Kidney tubule cell (primary cell): ENCODE measurements at places on chromosomes 2 and 18.
A peak's percentile ranks its signal among the peaks of the same experiment; 100 is the strongest.

GRCh38 chr2:144374163-144374661, 145.7 kb downstream of the ZEB2 start:
- peak; percentile 58 for DNase-seq

GRCh38 chr18:22034276-22034675, 135.1 kb upstream of the GATA6 start:
- no peak for DNase-seq

DNA sequence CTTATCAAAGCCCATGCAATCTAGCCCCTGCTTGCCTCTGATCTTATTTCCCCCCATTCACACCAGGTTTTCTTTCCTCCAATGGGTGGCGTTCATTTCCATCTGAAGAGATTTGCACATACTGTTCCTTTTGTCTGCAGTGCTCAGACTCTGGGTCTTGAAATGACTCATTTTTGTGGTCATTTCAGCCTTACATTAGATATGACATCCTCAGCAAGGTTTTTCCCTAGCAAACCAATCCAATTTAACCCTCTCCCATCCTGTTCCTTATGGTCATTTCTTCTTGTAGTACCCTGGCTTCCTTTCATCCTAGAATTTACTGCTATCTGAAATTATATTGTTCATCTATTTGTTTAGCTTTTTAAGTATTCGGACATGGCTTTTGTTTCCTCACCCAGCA, 42.5 kb upstream of the SCN1A start:
- peak; percentile 38 for DNase-seq

DNA sequence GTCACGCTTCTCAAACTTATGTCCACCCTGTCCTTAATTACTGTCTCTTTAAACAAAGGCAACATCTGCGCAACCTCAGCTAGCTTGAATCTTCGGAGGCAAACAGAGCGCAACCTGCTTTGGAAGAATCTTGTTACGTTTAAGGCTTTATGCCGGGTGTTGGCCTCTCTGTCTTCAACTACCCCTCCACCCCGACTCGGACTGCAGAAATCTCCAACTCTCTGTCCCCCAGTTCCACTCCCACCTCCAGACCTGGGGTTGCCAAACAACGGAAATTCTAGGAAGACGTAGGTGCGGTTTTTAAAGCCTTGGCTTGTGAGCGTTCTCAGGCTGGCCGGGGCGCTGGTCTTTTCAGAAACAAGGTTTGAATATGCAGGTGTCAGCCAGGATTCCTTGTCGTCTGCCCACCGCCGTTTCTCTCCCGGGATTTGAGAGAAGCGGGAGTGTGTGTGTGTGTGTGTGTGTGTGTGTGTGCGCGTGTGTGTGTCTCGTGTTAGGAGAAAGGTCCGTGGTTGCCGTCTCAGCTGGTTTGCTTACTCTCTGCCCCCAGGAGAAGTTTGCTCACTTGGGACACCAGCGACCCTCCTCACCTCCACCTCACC, 1.1 kb upstream of the ONECUT2 start:
- peak; percentile 11 for DNase-seq

DNA sequence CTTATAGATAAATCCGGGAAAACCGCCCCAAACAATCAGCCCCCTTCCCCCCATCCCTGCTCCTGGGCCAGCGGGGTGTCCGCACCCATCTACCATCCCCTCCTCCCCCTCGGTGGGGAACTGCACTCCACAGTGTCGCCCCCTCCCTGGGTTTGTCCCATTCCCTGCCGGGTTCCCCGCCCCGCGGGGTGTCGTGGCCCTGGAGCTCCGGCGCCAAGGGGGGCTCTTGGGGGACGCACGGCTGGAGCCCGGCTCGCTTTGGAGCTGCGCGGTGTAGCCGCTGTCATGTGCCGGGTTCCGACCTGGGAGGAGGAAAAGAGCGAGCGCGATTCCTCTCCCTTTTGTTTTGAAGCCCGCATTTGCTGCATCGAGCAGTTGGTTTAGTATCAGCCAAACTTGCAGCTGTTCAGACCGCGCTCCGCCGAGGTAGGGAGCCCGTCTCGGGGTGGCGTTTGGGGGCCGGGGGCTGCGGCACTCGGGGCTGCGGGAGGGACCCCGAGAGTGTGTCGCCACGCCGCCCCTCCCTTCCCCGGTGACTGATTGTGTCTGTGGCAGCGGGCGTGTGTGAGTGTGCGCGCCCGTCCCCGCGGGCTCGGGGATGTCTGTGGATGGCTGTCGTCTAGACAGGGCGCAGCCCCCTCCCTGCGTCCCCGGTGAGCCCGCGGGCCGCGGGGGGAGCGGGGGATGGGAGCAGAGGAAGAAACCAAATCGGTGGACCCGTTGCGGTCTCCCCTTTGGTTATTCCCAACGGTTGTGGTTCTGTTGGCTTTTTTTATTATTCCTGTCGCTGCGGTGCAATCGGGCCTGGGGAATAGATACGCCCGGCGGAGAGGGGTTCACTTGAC, 797 bp downstream of the CTIF start:
- DNase-seq: peak; percentile 50

DNA sequence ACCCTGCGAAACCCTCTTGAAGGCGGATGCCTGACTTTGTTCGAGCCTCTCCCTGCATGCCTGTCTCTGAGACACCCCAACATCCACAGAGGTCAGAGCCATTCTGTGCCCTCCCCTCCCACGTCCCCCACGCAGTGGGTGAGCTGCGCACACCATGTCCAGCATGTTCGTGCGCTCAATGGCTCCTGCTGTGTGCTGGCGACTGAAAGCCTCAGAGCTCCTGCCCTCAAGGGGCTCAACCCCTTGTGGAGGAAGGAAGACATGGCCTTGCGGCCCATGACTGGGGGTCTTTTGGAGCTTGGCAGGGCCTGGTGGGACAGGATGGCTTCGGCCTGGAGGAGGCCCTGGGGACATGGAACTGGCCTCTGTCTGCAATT, 45.7 kb downstream of the ANKMY1 start:
- DNase-seq: no peak

GRCh38 chr2:222861411-222862105, 722 bp downstream of the ACSL3 start:
- peak; percentile 36 for DNase-seq

DNA sequence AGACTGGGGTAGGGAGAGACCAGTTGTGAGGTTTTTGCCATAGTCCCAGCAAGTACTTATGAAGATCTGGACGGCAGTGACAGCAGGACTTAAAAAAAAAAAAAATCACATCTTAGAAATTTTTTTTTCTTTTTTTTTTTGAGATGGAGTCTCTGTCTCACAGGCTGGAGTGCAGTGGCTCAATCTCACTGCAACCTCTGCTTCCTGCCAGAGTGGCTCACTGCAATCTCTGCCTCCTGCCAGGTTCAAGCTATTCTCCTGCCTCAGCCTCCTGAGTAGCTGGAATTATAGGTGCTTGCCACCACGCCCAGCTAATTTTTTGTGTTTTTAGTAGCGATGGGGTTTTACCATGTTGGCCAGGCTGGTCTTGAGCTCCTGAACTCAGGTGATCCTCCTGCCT, 22.4 kb upstream of the STAT4 start:
- DNase-seq: no peak

DNA sequence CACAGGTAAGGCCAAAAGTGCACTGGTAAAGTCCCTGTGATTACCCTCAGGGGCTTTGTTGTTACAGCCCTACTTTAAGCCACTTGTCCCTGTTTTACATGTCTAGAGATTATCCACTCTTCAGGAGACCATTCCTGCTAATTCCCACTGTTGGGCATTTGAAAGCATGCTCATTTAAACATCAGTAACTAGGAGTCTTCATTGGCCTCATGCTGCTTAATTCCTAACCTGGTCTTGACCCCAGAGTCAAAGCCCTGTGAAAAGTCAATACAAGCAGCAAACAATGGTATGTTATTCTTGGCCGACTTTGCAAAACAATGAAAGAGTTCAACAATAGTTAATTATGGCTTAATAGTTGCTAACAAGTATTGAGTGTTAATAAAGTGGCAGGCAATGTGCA, 23.2 kb downstream of the AFF3 start:
- DNase-seq: no peak

- no peak for DNase-seq
Observed at GRCh38 chr2:191411472-191411871, 166.3 kb downstream of the MYO1B start.

DNA sequence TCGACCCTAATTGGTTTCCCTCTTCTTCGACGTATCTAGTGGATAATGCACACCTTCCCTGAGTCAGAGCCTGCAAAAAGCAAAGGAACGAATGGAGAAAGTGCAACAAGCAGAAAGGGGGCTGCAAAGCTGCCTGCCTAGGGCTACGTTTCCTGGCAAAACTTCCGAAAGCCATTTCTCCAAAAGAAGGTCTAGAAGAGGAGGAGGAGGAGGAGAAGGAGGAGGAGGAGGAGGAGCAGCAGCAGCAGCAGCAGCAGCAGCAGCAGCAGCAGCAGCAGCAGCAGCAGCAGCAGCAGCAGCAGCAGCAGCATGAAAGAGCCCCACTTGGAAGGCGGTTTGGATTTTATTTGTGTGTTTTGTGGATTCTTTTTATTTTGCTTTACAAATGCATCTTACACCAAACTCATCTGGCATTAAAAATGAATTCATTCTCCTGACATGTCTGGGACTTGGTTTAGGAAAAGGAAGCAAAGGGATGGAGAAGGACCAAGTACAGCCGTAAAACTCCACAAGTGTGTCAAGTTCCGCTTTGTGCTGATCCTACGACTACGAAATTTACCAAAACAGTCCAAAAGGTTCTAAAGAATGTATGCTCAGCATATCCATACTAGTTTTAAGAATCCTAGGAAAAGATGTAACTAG, 2.0 kb downstream of the TCF4 start:
- DNase-seq: no peak

- DNase-seq: no peak
Observed at GRCh38 chr2:57886161-57886786, 160.3 kb upstream of the VRK2 start.

GRCh38 chr2:179443180-179443579, 178.5 kb upstream of the SESTD1 start:
- DNase-seq: no peak

GRCh38 chr2:12046641-12047040, 300.2 kb downstream of the LPIN1 start:
- DNase-seq: peak; percentile 21

DNA sequence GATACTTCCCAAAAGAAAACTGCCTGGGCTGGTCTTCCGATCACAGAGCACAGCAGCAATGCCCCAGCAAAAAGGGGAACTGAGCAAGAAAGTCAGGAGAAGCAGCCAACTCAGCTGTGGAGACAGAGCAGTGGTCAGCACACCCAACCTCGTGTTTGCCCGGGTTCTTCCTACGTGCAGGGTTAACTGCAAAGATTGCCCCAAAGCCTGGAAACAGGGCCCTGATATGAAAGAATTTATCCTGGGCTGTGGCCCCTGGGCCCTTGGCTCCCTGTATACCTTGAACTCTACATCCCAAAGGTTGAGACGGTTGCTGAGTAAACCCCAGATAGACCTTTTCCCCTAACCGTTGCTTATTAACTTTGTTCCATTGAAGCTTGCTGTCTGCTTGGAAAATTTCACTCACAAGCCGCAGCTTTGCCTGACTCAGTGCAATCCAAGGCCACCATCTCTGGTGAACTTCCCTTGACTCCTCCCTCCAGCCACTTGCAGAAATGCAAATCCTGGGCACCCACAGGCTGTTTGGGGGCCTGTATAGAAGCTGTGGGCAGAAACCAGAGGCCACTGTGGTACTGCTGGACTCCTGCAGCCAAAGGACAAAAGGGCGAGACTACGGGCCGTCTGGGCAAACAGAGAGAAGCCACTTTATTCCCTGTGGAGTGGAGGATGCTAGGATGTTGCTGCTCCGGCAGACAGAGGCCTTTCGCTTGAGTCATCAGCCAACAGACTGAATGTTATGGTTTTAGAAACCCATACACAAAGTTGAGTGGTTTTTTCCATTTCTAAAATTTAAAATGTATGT, 18.2 kb downstream of the NRP2 start:
- DNase-seq: peak; percentile 95

- peak; percentile 65 for DNase-seq
Observed at GRCh38 chr2:174778085-174778981, 14.1 kb upstream of the CHRNA1 start.

GRCh38 chr18:25517881-25518715, 166.1 kb upstream of the ZNF521 start:
- DNase-seq: no peak

DNA sequence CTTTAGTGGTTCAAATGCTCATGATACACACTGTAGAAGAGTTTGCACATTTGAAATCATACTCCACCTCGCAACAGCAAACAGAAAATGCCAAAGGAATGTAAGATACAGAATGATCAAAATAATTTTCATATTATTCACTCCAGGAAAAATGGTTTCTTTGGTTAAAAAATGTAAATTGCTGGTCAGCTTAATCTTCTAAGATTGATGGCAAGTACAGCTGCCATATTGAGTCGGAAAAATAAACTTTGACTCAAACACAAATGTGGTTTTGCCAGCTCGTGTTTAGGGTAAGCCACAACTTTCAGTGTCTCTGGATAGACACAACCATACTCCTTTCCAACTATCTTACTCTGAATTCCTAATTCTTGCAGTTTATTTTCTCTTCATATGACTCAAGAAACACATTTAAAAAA, 154.9 kb upstream of the SMIM21 start:
- DNase-seq: no peak

DNA sequence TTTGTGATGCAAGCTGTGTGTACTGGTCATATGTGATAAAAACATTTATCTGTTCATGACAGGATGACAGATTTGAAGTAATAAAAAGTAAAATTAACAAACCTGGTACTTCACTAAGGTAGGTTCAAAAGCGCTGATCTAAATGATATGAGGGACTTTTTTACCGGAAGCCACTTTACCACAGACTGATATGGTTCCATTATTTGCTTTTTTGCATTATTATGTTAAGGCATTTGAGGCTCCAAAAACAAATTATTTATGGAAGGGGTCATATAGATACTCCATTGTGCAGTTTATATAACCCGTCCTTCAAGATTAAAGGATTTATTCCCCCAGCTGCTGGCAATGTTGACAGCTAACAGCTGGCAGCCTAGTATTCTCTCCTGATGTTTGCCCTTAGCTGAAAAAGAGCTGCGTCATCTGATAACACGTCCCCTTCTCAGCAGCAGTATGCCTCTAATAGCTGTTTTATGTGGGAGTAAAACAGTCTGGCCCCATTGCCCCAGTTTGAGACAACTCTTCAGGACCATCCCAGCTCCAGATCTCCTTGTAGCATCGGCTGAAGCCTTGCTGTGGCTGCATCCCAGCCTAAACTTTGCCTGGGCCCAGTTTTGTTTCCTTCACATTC, 84.8 kb upstream of the XIRP2 start:
- DNase-seq: no peak

GRCh38 chr2:234257859-234258561, 207.5 kb downstream of the SPP2 start:
- peak; percentile 99 for DNase-seq

DNA sequence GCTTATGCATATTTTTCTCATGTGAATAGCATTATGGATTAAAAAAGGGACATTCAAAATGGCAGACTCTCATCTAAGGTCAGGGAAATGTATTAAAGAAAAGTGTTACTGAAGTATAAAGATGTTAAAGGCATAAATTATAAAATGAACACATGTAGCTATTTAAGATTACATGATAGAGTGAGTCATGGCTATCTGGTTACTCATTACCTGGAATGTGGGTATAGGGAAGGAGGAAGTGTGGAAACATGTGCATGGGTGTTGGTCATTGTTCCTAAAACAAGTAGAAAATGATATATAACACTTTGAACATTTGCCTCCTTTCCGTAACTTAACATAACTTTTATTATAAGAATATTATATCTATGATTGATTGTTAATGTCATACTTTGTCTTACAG, 66.4 kb downstream of the MYO1B start:
- DNase-seq: peak; percentile 89

GRCh38 chr2:180376066-180376465, 369.0 kb upstream of the CWC22 start:
- DNase-seq: no peak

- DNase-seq: no peak
Observed at GRCh38 chr2:112199188-112199587, 55.7 kb downstream of the ZC3H8 start.
